ENCODE measurements at places on chromosomes 1 and 21. TPM values are rescaled to one million over a fixed set of nuclear protein-coding genes. Genes with fewer than 3 reads are reported as not detected.

DNA sequence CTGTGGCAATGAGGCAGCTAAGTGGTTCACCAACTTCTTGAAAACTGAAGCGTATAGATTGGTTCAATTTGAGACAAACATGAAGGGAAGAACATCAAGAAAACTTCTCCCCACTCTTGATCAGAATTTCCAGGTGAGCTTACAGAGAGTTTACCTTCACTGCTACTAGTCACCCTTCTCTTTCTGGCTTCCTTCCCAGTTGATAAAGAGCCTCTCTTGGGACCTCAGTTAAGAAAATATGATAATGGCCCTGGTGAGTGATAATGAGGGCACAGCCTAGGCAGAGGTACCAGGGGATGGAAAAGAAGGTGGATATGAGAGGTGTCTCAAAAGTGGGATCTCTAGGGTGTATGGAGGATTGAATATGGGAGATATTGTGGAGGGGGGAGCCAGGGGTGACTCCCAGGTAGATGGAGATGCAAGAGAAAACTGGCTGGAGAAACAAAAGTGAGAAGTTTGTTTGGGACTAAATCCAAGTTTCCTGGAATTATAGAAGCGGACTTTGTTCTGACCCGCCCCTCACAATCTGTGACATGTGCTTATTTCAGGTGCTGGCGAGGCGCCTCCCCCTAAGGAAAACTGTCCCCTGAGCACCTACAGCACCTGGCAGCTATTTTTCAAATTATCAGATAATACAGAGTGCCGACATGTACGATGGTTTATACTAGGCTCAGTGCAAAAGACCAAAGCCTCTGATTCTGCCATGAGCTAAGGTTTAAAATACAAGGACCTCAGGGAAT, 13.7 kb downstream of the MTARC2 start:
- no peak for DNase-seq

GRCh38 chr1:154810571-154810970, 59.5 kb downstream of the KCNN3 start:
- no peak for DNase-seq

DNA sequence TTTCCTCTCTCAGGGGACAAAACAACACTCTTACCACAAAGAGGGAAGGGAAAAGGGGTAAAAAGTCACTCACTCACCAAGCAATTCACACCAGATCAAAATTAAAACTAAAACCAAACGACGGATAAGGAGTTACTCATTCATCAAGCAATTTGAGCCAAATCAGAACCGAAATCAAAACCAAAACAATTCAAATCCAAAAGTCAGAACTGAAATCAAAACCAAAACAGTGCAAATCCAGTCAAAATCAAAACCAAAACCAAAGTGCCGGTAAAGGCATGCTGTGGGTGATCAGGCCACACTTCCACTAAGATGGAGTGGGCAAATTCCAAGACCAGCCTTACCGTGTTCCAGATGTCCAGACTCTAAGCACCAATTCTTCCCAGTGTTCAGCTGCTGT, 717.9 kb downstream of the AMY1C start:
- no peak for DNase-seq

- no peak for DNase-seq
Observed at GRCh38 chr1:151944857-151945575, 35.7 kb upstream of the THEM4 start.

- no peak for DNase-seq
Observed at GRCh38 chr1:245444147-245444828, 289.5 kb downstream of the KIF26B start.

GRCh38 chr1:158286941-158287346, 2.8 kb upstream of the CD1C start:
- DNase-seq = no peak

FAM110D gene
- polyA plus RNA-seq = not detected

MATN1 gene
- 1.2 TPM for polyA plus RNA-seq

AGT gene
- not detected for polyA plus RNA-seq

GPR3 gene
- polyA plus RNA-seq = not detected

C8A gene
- polyA plus RNA-seq = not detected

KCNN3 gene
- not detected for polyA plus RNA-seq

GNG4 gene
- polyA plus RNA-seq = not detected

GRCh38 chr1:201673915-201674314, 135.0 kb downstream of the NAV1 start:
- no peak for DNase-seq

GRCh38 chr1:212035835-212036605, 472 bp downstream of the DTL start:
- DNase-seq = no peak

RIMKLA gene
- polyA plus RNA-seq = 0.49 TPM

KCNT2 gene
- polyA plus RNA-seq = not detected

DPT gene
- not detected for polyA plus RNA-seq

FCGR1A gene
- not detected for polyA plus RNA-seq

GRCh38 chr1:1748686-1749321, 24.6 kb upstream of the CDK11A start:
- DNase-seq = no peak

ST6GALNAC5 gene
- polyA plus RNA-seq = not detected

DNA sequence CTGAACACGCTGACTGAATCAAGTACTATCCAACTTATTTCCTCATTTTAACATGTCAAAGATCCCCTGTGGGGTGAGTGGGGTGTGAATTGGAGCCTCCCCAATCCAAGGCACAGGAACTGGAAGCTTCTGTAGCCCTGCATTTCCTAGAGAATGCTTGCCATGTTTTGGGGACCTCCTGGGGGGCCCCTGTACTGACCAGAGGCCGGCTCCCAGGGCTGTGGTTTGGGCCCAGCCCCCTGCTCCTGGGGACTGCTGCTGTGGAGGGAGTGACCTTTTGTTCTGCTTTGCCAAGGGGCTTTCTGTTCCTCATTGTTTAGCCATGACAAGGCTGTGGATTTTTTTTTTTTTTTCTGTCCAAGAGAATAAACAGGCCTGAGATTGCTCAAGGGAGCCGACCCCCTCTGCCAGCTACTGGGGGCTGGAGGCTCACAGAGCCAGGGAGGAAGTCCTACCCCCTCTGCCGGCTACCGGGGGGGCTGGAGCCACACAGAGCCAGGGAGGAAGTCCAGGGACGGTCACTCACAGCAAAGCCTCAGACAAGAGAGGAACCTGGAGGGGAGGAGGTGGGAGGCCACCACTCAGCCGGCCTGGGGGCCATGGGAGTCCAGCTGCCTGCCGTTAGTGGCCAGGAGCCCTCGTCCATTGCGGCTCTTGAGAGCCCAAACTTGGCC, 17.4 kb downstream of the TNFRSF1B start:
- DNase-seq = no peak

GRCh38 chr1:151547119-151547899, 7.2 kb downstream of the TUFT1 start:
- no peak for DNase-seq
